ENCODE measurements at places on chromosomes 6 and 20.

- no peak for DNase-seq
These were observed 721.1 kb downstream of the TENT5A start for GRCh38 chr6:81031416-81031815.

- DNase-seq = no peak
These were observed 178.8 kb downstream of the IBTK start for GRCh38 chr6:82068721-82069120.

GRCh38 chr6:4450237-4450636 lies 314.9 kb upstream of the ECI2 start:
- DNase-seq = no peak

DNA sequence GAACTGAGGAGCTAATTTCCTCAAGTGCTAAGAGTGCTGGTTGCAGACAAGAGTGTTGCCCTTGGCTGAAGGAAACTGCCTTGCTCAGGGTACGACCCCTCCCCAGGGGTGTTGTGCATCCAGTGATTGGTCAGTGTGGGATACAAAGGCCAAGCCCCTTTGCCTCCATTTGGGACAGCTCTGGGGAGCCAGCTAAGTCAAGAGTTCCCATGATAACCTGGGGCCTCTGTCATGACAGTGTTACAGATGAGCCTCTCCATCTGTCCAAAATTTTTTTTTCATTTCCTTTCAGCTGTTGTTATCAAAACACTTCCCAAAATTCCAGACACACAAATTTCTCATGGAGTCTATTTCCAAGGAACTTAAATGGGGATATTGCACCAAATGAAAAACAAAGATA lies 93.3 kb downstream of the HS3ST5 start:
- no peak for DNase-seq

DNA sequence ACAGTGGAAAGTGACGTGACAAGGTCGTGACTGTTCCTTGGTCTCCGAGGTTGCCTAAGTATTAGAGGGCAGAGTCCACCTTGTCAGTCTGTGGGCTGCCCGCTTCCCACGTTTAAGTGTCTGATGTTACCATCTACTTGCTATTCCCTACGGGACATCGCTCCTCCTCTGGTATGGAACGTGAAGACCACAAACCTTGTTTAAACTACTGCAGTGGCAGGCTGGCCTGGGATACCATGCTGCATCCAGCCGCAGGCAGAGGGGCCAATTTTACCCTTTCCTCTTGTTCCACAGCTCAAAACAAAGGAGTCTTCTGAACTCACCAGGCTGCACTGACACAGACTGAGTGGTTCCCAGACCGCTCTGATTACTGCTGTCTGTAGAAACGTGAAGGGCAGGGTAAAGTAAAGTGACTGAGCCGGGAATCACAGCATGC lies 275.9 kb downstream of the FOXC1 start:
- no peak for DNase-seq

GRCh38 chr6:147418523-147418922 lies 90.0 kb upstream of the SAMD5 start:
- DNase-seq = no peak

DNA sequence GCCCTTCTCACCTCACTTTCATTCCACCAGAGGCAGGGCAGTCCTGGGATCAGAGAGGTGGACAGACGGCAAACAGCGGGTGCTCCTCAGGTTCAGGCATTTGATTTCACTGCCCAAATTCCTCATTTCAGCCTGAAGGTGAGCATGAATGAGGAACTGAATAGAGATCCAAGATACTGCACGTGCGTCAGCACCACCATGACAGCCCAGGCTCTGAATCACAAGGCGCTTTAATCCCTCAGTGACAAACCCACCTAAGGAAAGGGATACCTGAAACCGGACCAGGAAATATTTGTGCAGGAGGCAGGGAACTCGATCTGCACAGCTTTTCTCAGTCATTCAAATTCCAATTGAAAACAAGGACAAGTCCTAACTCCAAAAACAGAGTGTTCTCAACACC lies 174.8 kb upstream of the HEY2 start:
- no peak for DNase-seq

DNA sequence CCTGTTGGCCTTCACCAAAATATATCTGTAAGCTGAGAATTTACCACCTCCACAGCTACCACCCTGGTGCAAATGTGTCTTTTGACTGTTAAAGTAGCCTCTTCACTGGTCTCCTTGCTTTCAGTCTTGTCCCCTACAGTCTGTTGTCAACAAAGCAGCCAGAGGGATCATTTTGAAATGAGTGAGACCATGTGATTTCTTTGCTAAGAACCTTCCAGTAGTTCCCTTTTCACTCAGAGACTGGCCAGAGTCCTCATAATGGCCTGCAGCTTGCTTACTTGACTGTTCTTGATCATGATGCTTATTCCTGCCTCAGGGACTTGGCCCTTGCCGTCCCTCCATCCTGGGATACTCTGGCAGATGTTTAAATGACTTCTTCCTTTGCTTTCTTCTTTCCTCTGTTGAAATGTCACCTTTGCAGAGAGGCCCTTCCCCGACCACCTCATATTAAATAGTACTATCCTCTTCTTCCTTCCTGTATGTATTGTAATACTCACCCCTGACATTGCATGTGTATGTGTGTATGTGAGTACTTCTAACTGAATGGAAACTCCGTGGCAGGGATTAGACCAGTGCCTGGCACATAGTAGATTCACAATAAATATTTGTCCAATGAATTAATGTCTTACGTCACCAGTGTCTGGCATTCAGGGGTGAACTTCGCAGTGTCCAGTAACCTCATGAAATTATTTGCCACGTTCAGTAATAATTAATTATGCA lies 5.0 kb downstream of the MANBAL start:
- no peak for DNase-seq

DNA sequence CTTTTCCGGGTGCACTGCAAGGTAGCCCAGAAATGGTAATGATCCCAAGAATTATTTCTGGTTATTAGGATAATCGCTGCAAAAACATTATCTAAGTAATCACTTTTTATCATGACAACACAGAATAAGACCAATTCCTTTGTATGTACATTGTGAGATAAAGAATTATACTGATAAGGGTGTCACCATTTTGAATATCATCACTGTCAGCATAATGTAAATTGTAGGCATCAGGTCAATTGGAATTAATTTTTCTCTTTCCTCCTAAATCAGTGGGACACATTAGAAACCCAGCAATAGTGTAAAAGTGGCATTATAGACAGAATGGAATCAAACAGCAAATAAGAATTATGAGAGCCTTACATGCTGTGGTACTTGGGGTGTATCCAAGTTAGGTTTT lies 183.1 kb upstream of the SCGN start:
- no peak for DNase-seq

DNA sequence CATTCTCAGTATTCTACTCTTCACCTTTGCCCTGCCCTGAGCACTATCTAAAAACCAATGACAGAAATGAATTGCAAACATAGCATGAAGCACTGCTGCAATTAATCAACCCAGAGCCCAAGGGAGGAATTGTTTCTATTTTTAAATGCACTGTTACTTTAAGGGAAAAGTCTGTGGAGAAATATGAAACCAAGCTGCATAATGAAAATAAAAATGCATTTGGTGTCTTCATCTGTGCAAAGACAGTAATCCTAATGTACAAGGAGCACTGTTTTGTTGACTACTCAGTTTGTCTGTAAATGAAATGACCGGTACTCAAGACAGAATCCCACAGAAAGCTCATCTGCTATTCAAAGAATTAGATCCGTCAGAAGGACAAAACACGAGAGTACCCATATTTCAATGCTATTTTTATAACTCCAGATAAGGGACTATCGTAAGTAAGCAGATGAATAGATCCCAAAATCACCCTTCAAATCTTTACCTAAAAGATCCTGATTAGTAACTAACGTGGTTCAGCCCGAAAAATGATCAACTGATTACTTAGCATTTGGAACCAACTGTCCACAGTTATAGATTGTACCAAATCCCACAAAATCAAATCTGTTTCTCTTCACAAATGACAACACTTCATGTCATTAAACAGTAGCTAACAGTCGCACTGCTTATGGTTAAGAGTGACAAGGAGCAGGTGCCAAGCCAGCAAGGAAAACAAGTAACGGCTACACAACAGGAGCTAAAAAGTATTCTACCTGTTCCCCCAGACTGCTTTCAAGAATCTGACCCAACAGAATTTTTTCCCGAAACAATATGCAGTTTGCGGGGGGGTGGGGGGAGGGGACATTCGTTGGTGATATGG lies 2.4 kb downstream of the KIF13A start:
- no peak for DNase-seq

GRCh38 chr6:12546410-12547002 lies 170.1 kb upstream of the PHACTR1 start:
- DNase-seq = no peak

DNA sequence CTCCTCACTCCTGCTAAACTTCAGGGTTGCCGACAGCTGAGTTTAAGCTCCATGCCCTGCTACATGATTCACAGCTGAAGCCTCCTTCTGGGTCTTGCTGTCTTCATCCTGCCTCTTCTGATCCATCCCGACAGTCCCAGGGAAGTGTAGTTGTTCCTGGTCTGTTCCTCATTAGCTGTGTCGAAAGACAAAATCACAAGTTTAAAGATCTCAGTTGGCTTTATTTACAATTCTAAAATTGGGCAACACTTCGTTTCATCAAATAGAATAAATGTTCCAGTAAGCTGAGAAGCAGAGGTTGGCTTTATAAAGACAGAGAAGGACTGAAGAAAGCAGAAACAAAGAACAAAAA lies 4.1 kb upstream of the SLC2A10 start:
- no peak for DNase-seq

DNA sequence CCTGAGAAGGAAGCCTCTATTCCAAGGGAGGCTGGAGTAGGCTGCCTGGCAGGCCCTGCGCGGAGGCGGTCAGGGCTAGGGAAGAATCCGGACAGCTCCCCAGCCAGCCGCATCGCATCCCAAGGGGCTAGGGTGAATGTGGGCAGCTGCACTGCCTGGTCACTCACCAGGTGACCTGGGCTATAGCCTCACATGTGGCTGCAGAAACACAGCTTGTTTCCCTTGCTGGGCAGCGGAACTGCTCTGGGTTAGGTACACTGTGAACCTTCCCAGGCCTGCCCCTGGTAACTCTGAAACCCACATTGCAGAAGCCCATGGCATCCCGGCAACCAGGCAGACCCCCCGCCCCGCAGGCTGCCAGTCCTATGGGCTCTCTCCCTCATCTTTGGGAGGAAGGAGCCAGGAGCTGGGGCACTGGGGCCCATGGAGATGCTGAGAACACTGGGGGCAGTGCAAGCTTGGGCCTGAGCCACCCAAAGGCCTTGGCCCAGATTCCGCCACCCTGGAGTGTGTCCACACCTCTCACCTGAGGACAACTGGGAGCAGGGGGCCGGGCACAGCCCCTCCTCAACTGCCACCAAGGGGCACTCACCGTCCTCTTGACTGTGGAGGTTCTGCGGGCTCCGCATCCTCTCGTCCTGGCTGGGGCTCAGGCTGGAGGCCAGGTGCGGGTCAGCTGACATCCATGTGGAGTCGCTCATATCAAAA lies 111.0 kb downstream of the NOL4L start:
- DNase-seq = peak; percentile 16

GRCh38 chr6:4668271-4669179 lies 107.7 kb upstream of the CDYL start:
- DNase-seq = no peak

DNA sequence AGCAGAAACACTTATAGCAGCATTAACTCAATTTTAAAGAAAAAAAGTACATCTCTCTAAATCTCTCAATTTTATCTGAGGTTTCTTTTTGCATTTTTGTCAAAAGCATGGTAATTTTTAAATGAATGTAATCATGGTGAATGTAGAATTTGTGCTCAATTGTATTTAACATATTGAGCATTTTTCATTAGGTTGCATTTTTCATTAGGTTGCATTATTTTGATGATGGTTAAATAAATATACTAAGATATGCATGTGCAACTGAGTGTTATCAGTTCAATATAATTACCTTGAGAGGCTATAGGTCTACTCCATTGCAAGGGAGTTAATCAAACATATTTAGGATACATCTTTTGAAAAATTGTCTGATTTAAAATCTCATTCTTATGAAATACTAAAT lies 355.1 kb upstream of the SPTLC3 start:
- DNase-seq = no peak

DNA sequence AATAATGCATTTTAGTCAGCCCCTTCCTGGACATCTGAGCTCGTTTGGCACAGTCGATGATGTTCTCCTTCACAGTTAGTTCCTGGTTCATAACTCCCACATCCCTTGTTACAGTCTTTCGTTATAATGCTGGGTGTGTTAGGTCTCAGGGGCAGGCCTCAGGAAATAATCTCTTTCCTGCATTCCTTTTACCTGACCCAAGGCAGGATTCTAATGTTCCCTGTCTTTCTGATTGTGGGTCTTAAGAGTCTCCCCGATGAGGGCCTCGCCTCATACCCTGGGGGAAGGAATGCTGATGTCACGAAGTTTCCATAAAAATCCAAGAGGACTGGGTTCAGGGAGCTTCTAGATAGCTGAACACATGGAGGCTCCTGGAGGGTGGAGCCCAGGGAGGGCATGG lies 104.0 kb upstream of the CARMIL1 start:
- no peak for DNase-seq

- peak; percentile 21 for DNase-seq
These were observed 369.0 kb downstream of the THBS2 start for GRCh38 chr6:168884646-168885086.

- DNase-seq = no peak
These were observed 133.2 kb upstream of the JAG1 start for GRCh38 chr20:10807013-10807412.

GRCh38 chr20:58892141-58892931 lies 39.8 kb downstream of the GNAS start:
- DNase-seq = no peak

DNA sequence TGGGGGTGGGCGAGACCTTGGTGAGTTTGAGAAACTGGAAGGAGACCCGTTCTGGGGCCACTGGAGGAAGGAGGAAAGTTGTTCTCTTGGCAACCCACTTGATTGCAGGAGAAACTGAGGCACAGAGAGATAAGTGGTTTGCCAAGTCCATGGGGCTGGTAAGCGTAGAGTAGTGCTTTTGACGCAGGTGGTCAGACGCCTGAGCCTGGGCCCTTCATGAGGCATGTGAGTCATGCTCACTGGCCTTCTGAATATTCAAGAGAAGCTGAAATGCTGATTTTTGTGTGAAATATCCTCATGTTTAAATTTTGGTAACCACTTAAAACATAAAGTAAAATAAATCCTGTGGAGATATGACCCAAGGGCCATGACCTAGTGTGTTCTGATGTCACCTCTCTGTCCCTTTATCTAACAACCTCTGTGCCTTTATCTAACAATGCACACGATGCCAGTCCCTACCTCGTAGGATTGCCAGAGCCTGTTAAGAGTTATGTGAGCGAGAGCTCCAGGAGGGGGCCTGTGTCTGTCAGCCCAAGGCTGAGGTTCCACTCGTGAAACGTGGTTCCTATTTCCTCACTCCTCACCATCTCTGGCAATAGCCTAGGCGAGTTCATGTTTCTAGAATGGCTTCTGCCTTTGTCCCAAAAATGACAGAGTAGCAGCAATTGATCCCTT lies 32.8 kb upstream of the PMEPA1 start:
- DNase-seq = no peak

GRCh38 chr6:109743739-109744138 lies 52.6 kb downstream of the FIG4 start:
- peak; percentile 77 for DNase-seq

GRCh38 chr6:80733641-80734040 lies 627.2 kb downstream of the BCKDHB start:
- DNase-seq = no peak

Data from kidney capillary endothelial cell (primary cell).